NCI-H748 treated with DMSO at 0.1 percent for 48 hours (cell line): ENCODE measurements at places on chromosomes 7 and 10.

DNA sequence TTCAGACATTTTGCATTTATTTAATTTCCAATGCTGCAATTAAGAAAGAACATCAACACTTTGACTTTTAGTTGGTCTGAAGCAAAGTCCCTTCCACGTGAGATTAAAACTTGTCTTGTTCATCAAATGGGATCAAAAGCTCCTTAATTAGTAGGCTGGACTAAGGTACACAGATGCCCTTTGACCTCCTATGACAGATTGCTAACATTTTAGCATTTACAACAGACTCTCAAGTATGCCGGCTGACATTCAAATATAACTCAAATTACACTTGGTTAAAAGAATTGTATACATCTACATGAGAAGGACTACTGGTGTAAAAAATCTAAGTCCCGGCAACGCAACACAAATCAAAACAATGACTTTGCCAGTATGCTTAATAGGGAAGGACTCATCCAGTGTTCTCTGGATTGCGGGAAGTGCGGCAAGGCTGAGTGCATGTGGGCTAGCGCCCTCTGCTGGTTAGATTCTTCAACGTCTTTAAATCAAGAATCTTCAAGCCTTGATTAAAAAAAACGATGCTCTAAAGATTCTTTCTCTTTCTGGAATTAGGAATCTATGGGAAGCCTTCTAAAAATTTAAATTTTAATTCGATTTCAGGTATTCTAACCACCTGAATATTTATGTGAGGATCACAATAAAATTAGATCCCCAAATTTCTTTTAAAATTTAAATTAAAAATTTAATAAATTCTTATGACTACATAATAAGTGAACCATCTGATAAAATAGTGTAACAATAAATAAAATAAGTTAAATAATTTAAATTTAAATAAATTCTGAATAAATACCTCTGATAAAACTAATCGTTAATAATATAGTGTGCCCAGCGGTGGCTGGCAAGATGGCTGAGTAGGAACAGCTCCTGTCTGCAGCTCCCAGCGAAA is 444.7 kb downstream of the DGKB start:
- peak; percentile 85 for DNase-seq

- no peak for DNase-seq
Observed at GRCh38 chr10:110269374-110270318, 35.1 kb downstream of the SMNDC1 start.

DNA sequence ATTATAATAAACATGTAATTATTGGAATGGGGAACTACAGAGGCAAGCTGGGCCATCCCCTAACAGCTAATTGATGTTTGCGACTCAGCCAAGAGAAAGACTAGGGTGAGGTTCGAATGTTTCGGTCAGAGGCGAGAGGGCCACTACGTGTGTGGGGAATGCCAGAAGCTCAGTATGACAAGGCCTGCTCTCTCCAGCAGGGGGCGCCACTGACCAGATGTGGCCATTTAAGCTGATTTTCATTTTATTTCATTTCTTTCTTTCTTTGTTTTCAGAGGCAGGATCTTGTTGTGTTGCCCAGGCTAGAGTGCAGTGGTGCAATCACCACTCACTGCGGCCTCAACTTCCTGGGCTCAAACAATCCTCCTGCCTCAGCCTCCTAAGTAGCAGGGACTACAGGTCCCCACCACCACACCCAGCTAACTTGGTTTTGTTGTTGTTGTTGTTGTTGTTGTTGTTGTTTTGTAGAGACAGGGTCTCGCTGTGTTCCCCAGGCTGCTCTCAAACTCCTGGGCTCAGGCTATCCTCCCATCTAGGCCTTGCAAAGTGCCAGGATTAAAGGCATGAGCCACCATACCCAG is 38.1 kb downstream of the TMEM130 start:
- no peak for DNase-seq

DNA sequence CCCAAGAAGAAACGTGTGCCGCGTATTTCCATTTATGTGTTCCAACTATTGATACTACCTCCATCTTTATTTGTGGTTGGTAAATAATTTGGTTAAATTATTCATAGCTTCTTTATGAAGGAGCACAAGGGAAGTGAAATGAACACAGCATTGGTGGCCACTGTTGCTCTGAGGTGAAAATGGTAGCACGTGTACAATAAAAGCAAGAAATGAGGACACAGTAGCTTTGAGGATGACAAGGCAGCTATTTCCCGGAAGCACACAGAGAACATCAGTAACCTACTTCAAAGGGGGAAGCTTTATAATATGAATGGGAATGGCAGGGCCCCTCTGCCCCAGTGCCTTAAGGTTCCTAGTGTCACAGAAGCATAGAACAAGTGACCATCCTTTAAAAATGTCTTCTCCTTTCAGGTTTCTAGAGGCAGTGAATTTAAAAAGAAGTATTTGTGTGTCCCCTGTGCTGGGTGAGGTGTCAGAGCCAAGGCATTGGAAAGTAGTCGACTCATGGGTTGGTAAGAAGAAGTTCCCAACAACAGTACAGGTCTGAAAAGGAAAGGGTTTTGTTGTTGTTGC is 78.8 kb downstream of the SGMS1 start:
- DNase-seq, result no peak

- DNase-seq, result no peak
Observed at GRCh38 chr7:70456719-70457118, 675.2 kb upstream of the GALNT17 start.

DNA sequence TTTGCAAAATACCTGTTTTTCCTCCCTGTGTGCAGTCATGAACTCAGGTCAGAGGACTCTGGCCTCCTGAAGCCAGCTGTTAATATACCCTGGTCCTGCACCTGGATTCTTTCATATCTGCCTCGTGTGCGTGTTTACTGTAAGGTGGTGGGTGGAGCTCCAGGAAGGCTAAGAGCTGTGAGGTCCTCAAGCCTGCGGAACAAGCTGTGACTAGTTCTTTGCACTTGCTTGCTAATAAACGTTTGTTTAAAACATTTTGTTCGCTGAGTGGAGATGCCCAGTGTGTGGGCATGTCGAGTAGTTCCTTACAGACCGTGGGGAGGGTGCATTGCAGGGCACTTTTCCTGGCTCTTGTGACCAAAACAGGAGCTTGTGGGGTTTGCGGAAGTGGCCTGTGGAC is 139.0 kb downstream of the DOCK1 start:
- DNase-seq, result no peak

GRCh38 chr7:7641129-7641663 is 644 bp downstream of the UMAD1 start:
- no peak for DNase-seq

DNA sequence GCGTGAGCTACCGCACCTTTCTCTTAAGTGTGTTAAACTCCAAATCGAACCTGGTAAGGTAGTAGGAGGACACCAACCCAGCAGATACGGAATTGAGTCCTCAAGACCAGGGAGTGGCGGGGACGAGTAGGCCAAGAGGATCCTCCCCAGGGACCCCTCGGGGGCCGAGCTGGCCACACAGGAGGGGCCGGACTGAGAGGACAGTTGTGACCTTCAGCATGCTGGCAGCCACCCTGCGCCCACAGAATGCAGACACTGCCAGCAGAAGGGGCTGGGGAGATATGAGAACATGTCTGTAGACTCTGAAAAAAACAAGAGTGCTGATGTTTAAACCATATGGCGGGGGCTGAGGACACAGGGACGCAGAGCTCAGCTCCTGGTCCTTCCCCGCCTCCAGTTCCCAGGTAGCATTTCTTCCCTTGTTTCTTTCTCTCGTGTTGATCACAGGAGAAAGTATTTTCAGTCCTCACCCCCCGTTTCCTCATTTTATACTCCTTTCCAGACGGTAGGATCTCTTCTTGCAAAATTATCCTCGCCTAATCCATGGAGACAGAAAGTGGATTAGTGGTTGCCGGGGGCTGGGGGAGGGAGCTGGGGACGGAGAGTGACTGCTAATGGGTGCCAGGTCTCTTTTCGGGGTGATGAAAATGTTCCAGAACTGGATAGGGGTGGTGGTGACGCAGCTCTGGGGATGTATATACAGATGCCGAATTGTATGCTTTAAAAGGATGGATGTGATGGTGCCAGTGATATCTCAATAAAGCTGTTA is 11.5 kb upstream of the UNCX start:
- DNase-seq, result no peak

DNA sequence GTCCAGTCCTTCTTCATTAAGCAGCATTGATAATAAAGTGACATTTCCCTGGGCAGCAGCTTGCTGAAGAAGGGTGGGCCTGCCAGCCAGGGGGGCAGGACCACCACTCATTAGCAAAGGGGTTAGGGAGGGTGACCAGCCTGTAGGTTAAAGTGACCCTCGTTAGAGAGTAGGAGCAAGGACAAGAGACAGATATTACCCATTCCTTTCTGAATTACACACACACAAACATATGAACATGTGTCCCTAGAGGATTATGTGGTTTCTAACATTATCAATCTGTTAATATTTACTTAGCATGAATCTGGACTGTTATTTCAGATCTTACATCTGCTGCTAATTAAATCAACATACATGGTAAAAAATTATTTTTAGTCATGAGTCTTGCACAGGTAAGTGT is 88.9 kb downstream of the CTTNBP2 start:
- no peak for DNase-seq

GRCh38 chr7:92609921-92610518 is 19.8 kb upstream of the FAM133B start:
- peak; percentile 29 for DNase-seq

DNA sequence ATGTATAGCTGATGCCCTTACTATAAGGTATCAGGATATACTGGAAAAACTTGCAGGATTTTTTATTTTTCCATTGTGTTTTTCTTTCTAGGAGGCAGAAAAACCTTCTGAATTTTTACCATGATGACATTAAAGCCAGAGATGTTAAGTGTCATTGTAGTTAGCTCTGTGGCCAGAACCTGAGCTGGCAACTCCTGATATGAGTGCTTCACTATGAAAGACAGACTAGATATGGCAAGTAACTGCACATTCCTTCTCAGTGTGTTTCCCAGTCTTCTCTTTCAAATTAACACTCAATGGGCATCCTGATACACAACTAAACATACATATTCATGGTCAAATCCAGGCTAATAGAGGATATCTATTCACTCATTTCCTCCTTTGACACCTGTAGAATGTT is 166.2 kb downstream of the CTTNBP2 start:
- DNase-seq, result no peak

DNA sequence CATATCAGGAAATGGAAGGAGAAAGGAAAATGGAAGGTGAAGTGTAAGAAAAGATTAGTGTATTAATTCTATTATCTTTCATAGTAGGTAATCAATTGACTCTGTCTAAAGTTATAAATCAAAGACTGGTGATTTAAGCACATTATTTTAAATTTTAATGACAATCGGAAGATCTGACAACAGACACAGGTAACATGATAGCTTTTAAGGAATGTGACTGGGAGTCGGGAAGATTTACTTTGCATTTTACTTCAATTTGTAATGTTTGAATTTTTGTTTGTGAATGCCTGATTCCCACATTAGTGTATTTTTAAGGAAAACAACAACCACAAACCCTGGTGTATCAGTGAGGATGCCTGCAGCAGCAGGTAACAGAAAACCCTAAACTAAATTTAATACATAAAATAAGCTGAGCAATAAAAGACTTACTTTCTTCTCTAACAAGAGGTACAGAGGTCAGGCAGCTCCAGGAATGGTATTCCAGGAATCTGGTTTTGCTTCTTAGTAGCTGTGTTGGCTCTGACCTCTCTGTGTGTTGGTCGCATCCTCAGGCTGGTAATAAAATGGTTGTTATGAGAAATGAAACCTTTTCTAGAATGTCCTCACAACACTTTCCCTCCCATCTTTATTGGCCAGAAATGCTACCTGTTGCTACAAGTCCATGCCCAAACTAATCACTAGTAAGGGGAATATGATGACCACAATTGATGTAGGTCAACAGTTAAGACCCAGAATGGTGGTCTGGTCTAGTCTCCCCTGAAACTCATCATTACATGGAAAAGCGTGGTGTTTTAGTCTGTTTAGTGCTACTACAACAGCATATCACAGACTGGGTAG is 12.2 kb downstream of the DNAJB9 start:
- no peak for DNase-seq

- DNase-seq, result peak; percentile 16
Observed at GRCh38 chr7:124764847-124765400, 668 bp downstream of the GPR37 start.

DNA sequence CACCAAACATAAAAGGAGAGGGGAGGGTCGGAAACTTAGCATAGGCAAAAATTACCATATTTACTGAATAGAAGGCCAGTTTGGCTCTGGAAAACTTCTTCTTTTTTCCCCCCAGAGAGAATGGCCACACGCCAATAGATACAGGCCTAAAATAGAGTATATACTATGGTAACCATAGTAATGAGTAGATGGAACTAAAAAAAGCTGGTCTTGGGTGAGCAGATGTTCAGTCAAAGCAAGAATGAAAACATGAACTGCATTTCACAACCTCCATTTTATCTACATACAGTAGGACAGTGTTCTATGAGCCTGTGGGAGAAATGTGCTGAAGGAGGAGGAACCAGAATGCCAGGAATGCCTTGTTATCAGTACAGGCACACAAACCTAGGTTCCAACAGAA is 141.7 kb upstream of the SEMA3A start:
- no peak for DNase-seq

DNA sequence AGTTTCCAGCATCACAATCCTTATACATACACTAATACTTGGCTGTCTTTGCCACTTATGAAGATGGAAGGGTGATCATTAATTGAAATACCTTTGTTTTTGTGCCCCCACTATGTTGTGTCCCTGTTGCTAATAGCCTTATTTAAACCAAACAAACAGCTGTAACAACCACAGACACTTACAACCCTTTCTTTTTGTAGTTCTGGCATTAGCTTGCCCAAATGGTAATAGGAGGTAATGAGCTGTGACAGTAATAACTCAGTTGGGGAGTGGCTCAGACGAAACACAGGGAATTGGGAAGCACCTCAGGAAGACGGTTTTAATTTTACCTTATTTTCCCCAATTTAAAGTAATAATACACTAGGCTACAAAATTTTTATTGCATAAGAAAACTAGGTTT is 83.4 kb downstream of the MDFIC start:
- peak; percentile 61 for DNase-seq

DNA sequence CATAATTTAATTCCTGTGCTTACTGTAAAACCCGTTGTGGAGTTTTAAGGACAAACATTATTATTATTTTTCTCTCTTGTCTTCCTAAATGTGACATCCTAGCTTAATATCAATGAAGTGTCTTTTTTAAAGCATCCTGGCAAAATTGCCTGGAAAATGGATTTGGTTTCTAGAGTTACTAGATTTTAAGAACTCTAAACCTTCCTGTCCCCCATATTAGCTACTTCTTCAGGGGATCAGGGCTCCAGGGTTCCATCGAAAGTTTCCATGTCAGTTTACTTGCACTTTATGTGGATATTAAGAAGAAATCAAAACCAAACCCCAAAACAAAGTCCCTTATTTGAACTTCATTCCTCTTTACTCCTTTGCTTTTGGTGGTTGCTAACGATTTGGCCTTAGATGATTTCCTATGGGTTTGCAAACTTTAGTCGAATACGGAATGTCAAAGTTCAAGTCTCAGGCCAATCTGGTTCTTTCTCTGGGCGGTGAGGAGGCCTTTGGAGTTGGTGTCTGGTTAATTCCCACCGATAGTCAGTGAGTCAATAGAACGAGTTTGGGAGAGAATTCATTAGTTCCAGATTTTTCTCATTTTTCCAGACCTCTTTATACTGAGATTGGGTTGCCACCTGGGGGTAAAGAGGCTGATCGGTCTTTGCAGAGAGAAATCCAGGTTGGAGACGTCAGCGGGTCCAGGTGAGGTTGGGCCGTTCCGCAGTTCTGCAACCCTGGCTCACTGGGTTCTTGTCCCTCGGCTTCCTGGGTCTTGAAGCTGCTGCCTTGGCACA is 1.1 kb downstream of the CUX1 start:
- no peak for DNase-seq

GRCh38 chr10:12488626-12489025 is 139.3 kb downstream of the CAMK1D start:
- no peak for DNase-seq

GRCh38 chr7:105439174-105439893 is 50.6 kb upstream of the SRPK2 start:
- DNase-seq, result no peak
